T-cell (primary cell): ENCODE measurements at places on chromosomes 12 and 14. TPM values are rescaled to one million over a fixed set of nuclear protein-coding genes. Genes with fewer than 3 reads are reported as not detected.

DNA sequence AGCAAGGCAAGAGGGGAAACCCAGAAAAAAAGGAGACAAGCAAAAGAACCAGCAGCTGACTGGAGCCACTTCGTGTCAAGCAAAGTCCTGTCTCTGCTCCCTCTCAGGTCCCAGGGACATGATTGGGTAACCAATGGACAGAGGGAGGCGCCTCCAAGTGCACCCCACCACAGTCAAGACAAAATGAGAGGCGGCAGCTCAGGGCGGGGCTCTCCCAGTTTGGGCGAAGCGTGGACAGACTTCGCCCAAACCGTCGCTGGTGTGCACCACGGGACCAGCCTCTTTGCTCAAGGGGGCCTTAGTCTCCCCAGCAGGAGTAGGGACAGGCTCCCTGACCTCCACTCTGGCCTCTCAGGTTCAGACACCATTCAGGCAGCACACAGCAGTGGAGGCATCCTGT is 1.5 kb upstream of the BEGAIN start:
- H3K27ac ChIP-seq: no peak overlapping the region
- no peaks in the 10 kb centered on the region for H3K36me3 ChIP-seq
- peaks cover 65% of the 10 kb centered on the region for H3K27me3 ChIP-seq
- no peak for DNase-seq
- H3K4me1 ChIP-seq: peaks cover 16% of the 10 kb centered on the region

DNA sequence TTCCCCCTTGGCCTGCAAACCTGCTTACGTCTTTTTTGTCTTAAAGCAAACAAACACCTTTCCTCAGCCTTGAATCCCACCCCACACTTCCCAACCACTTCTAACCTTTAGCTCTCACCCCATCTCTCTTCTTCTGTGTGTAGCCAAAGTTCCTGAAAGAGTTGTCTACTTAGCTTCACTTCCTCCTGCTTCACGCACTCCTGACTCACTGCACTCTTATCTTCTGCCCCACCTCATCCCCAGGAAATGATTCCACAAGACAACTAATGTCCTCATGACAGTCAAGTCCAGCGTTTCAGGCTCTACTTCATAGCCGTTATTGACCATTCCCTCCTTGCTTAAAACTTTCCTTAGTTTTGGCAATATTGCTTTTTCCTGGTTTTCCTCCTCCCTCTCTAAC is 22.4 kb downstream of the EIF2B2 start:
- no peak overlapping the region for H3K4me3 ChIP-seq
- H3K36me3 ChIP-seq: peaks cover 33% of the 10 kb centered on the region
- no peak overlapping the region for H3K27ac ChIP-seq
- no peaks in the 10 kb centered on the region for H3K4me1 ChIP-seq
- no peaks in the 10 kb centered on the region for H3K27me3 ChIP-seq

DNA sequence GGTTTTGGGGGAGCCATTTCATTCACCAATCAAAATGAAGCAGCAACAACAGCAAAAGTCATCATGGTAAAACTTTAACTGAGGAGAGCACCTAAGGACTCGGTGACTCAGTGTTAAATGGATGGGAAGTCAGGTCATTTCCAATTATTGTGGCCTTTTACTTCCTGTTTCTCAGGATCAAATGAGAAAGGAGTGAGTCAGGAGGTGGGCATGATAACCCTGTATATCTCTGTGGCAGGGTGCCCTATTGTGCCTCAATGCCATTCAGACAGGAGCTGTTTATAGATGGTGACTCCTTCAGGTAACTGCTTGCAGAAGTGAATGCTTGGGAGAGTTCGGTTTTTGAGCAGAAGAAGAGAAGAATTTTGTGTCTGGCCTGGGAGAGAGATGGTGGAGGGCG is 135.5 kb upstream of the CPM start:
- DNase-seq: no peak
- H3K36me3 ChIP-seq: no peaks in the 10 kb centered on the region
- no peak overlapping the region for H3K4me3 ChIP-seq
- H3K27me3 ChIP-seq: peaks cover 3% of the 10 kb centered on the region
- H3K27ac ChIP-seq: no peak overlapping the region

DNA sequence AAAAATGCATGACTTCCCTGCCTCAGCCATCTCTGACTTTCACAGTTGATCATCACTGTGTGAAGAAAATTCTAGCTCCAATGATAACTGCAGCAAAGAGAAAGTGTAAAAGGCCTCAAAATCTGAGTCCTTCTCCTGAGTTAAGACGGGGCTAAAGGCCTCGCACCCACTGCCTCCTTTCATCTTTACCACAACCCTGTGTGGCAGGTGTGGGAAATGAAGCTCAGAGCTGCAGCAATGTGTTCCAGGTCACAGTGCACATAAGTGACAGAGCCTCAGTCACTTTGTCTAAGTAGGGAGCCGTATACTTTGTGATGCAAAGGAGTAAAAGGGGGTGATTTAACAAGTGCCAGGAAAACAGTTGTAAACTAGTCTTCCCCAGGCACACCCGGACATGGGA is 144.7 kb upstream of the TMCC3 start:
- no peaks in the 10 kb centered on the region for H3K27me3 ChIP-seq
- no peak overlapping the region for H3K27ac ChIP-seq
- DNase-seq: no peak
- H3K4me1 ChIP-seq: peaks cover 5% of the 10 kb centered on the region

DNA sequence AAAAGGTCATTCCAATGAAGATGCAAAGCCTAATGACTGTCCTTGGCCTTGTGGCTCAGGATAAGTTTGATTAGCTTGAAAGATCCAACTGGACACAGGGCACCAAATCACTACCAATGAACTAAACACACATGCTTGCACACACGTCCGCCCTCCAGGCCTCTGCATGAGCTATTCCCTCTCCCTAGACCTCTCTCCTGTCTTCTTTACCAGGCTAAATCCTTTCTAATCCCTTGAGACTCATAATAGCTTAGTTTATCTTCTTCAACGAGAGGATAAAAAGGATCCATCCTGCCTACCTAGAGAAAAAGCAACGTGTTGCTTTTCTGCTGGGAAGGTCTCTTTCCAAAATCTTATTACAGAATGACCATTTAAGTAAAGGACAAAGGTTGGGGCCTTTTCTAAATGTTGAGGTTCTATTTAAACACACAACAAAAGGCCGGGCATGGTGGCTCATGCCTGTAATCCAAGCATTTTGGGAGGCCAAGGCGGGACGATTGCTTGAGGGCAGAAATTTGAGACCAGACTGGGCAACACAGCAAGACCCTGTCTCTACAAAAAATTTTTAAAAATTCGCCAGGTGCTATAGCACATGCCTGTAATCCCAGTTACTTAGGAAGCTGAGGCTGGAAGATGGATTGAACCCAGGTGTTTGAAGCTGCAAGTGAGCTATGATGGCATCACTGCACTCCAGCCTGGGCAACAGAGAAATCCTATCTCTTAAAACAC is 22.4 kb downstream of the PXN start:
- H3K36me3 ChIP-seq: peaks cover 34% of the 10 kb centered on the region
- no peaks in the 10 kb centered on the region for H3K27me3 ChIP-seq

DNA sequence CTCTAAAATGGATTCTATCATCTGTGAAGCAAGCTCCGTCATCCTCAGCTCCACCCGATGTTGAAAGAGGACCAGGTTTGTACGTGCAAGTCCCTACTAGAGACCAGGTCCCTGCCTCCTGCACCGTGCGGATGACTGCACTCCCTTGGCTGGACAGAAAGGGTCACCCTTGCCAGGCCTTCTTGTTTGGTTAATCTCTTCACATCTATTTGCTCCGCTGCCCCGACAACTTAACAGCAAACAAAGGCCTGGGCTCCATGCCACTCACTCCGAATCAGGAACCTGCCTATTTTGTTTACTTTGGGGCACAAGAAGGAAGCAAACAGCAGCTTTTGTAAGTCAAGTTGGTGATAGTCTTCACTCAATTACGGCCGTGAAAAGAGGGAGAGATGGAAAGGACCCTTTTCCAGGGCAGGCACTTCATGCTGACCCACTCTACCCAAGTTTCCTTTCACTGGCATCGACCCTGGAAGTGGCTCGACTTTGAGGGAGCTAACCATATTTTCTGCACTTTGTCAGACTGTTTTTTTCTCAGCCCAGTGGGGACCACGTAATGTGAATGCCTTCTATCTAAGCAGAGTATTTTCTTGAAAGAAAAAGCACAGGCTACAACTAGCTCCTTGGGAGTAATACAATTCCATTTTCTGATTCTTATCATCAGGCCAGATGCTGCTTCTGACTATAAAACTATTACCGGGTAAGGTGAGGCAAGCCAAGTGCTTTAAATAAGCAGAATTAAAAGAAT is 202.6 kb downstream of the FOXN3 start:
- no peaks in the 10 kb centered on the region for H3K4me1 ChIP-seq
- H3K36me3 ChIP-seq: peaks cover 9% of the 10 kb centered on the region
- no peak overlapping the region for H3K27ac ChIP-seq
- H3K4me3 ChIP-seq: no peak overlapping the region
- H3K27me3 ChIP-seq: no peaks in the 10 kb centered on the region

- H3K27ac ChIP-seq: no peak overlapping the region
- H3K36me3 ChIP-seq: no peaks in the 10 kb centered on the region
- peaks cover 2% of the 10 kb centered on the region for H3K4me1 ChIP-seq
- H3K4me3 ChIP-seq: no peak overlapping the region
- no peak for DNase-seq
These were observed 236.0 kb downstream of the BCL11B start for GRCh38 chr14:99035712-99036610.

GRCh38 chr12:6822426-6823135 is 960 bp downstream of the GPR162 start:
- H3K4me3 ChIP-seq: no peak overlapping the region
- H3K27ac ChIP-seq: no peak overlapping the region
- no peaks in the 10 kb centered on the region for H3K27me3 ChIP-seq
- DNase-seq: no peak
- peaks cover 33% of the 10 kb centered on the region for H3K4me1 ChIP-seq

DNA sequence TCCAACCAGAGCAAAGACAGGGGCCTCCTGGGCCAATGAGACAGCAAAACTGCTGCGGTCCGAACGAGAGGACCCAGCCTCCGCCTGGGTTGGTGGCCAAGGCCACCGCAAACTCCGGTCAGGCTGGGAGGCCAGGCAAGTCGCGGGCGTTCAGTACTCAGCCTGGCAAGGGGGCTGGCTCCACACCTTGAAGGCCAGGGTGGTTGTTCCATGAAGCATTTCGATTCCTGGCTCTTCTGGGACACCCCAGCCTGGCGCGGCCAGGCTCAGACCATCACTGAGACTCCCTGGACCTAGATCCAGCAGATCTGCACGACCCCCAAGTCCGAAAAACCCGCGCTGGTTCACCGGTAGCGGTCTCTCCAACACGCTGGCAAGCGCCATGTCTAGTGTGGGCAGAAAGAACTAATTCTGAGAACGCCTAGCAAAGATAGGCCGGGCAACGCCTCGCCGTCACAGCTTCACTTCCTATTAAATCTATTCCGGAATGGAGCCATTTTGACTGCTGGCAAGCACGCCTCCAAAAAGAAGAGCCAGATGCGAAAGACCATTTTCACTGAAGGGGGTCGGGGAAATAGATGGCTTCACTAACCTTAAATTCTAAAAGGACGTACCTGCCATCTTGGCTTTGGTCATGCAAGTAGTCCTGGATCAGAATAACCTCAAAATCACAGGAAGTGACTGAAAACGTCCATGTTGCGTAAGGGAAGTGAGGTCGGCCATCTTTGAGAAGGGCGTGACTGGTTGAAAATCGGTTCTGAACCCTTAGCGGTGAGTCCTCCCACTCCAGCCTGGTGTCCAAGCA is at the start of gene PSMB5:
TSS of gene PSMB5 (minus strand) at position 403 of the 805 bp plus-strand sequence. CDS start at position 384, 19 bp downstream.
- peak; percentile 91 for DNase-seq
- H3K27ac ChIP-seq: peak within 1 kb of the TSS; percentile 89
- H3K4me3 ChIP-seq: peak within 1 kb of the TSS; percentile 79
- peaks cover 9% of the 10 kb centered on the region for H3K4me1 ChIP-seq
- no peaks in the 10 kb centered on the region for H3K36me3 ChIP-seq

DNA sequence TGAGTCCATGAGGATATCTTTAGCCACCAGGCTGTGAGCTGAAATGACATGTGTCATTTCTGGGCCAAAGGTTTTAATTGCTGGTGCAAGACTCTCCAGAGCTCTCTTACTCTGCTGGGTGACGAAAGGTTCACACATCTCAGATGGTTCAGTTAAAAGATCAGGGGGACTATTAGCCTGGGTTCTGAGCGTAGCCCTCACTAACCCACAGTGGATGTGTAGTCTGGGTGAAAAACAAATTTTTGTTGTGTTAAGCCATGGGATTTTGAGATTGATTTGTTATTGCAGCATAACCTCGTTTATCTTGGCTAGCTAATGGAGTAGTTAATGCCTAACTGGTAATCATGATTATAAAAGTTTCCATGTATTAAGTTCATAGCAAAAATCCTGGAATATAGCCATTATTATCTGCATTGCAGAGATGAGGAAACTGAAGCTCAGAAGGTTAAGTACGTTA is 251.5 kb downstream of the RMST start:
- no peak overlapping the region for H3K4me3 ChIP-seq
- no peak for DNase-seq
- H3K27ac ChIP-seq: no peak overlapping the region

The LRRC43 gene
- 0.66 TPM for total RNA-seq

The KCNC2 gene
- not detected for total RNA-seq

The OTUB2 gene
- 0.23 TPM for total RNA-seq

The SAMD15 gene
- total RNA-seq: not detected
